ENCODE measurements at places on chromosomes 4 and X.

DNA sequence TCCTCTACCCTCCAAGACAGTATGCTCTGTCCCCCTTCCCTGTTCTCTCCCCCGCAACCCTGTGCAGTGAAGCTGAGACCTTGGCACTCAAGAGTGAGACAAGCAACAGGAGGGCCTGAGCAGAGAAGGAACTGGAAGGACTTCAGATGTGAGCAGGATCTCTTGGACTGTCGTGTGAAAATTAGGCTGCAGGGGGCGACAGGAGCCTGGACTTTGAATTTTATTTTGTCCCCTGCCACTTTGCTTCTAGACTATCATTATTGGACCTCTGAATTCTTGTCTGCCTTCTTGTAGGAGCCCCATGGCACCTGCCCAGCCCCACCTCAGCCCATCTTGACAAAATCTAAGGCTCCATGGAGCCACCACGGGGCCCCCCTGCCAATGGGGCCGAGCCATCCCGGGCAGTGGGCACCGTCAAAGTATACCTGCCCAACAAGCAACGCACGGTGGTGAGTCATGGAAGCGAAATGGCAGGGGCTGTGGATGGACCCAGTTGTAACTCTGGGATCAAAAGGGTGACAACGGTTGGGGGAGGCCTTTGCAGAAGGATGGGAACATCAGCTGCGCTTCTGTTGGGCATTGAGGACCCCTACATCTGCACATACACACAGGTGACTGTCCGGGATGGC is 1.7 kb downstream of the ARAF start:
- peak; percentile 41 for DNase-seq

GRCh38 chr4:3766785-3767569 is 792 bp downstream of the ADRA2C start:
- no peak for DNase-seq

GRCh38 chr4:18082236-18082635 is 60.7 kb upstream of the LCORL start:
- DNase-seq: no peak

DNA sequence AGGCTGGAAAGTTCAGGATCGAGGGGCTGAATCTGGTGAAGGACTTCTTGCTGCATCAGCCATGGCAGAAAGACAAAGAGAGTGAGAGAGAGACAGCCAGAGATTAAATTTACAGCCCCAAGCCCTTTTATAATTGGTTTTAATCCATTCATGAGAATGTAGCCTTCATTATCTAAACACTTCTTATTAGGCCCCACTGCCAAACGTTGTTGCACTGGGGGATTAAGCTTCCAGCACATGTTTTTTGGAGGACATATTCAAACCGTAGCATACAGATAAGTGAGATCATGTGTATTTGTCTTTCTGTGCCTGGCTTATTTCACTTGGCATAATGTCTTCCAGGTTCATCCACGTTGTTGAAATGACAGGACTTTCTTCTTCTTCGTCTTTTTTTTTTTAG is 524.7 kb downstream of the SPRY1 start:
- no peak for DNase-seq

DNA sequence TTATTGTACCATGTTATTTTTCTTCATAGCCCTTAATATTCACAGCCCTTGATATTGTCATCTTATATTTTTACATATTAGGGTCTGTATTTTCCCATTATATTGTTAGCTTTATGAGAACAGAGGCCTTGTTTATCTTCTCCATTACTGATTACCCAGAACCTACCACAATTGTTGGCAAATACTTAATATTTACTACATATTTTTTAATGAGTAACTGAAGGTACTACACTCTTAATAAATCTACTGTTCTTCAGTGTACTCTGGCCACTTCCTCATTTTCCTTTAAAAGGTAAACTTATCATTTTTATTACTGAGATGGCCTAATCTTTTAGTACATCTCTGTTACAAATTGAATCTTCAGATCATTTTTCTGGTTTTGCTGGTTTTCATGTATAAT is 133.5 kb downstream of the COL4A5 start:
- no peak for DNase-seq

All from NAMALWA (cell line).